ENCODE measurements at places on chromosomes 5 and 9.

DNA sequence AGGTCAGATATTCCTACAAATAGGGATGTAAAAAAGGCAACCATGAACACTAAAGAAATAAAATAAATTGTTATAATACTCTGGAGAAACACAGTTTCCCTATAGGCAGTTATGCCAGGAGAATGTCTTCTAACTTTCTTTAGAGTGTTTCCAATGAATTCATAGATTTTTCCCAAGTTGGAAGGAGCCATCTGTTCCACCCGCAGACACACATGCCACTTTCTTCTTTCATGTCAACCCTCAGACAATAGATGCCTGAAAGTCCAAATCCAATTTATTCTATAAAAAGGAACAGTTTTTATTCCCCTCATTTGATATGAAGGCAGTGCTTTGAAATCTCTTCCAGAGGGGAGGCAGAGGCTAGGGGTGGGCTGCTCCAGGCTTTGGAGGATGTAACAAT, 418.1 kb downstream of the ACTL7B start:
- DNase-seq = no peak

- DNase-seq = no peak
These were observed 2.4 kb upstream of the POU4F3 start for GRCh38 chr5:146336197-146336596.

GRCh38 chr9:135344915-135345500, 134.6 kb upstream of the PPP1R26 start:
- no peak for DNase-seq

DNA sequence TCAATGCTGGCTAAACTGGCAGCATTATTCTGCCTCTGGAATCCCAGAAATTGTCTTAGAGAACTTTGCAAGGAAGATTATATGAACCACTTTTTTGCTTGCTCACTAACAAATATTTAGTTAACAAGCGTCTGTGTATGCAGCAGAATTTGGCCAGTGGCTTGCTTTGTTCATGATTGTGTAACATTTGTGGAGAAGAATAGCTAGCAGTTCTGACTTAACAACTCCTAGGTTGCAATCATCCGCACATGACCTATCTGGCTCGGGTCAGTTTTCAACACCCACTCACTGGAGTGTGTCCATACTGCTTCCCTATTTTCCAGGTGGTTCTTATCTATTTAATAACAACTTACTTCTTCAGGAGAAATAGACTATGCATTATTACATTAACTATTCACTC, 98.5 kb downstream of the SNX18 start:
- DNase-seq = no peak

- DNase-seq = no peak
These were observed 71.5 kb upstream of the HSPA9 start for GRCh38 chr5:138646671-138647070.

DNA sequence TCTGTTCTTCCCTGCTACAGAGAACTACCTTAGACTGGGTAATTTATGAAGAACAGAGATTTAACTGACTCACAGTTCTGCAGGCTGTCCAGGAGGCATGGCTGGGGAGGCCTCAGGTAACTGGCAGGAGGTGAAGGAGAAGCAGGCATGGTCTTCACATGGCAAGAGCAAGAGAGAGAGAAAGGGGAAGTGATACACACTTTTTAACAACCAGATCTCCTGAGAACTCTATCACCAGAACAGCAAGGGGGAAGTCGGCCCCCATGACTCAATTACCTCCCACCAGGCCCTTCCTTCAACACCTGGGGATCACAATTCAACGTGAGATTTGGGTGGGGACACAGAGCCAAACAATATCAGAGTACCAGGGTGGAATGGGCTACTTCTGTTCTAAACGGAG, 766.8 kb downstream of the TLE1 start:
- DNase-seq = no peak

- peak; percentile 13 for DNase-seq
These were observed 6.2 kb downstream of the PCSK1 start for GRCh38 chr5:96426831-96427230.

GRCh38 chr9:78004478-78005229, 27.0 kb downstream of the GNAQ start:
- peak; percentile 29 for DNase-seq

Measured in A172 (cell line).